NCI-H748 treated with DMSO at 0.1 percent for 48 hours (cell line): ENCODE measurements at places on chromosomes 1 and 21.

DNA sequence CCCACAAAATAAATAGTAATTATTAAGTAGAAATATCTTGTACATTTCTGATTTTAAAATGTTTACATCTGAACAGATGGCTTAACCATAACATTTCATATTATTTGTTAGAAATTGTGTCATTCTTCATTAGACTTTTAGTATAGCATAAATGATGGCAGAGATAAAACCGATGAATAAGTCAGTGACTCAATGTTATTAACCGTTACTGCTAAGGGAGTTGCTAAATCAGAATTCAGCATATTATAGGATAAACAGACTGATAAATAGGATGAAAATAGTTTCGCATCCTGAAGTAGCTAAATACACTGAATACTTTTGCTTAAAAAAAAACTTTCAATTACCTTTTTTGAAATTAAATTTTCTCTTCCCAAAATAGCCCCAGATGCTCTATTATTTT is 610.6 kb upstream of the ZP4 start:
- no peak for DNase-seq

GRCh38 chr1:224082146-224082545 is 31.8 kb upstream of the FBXO28 start:
- no peak for DNase-seq

GRCh38 chr1:40315795-40316594 is 1.1 kb downstream of the COL9A2 start:
- peak; percentile 98 for DNase-seq

GRCh38 chr1:227557962-227558725 is 5.2 kb upstream of the ZNF678 start:
- no peak for DNase-seq

- DNase-seq = no peak
Observed at GRCh38 chr1:206037581-206037980, 13.9 kb upstream of the CTSE start.

DNA sequence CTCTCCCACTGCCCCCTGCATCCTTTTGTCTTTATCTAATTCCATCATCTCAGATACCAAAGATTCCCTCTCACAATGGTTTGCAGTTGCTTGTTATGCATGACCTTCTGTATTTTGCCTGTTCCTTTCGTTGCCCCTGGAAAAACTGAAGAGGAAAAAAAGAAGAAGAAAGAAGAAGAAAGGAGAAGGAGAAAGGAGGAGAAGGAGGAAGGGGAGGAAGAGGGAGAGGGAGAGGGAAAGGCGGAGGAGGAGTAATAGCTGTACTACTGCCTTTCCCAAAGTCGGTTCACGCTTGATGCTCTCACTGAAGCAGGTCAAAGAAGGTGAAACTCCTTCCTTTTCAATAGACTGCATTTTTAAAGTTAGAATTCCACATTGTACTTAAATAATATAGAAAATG is 513.8 kb downstream of the PTPRC start:
- DNase-seq = no peak

DNA sequence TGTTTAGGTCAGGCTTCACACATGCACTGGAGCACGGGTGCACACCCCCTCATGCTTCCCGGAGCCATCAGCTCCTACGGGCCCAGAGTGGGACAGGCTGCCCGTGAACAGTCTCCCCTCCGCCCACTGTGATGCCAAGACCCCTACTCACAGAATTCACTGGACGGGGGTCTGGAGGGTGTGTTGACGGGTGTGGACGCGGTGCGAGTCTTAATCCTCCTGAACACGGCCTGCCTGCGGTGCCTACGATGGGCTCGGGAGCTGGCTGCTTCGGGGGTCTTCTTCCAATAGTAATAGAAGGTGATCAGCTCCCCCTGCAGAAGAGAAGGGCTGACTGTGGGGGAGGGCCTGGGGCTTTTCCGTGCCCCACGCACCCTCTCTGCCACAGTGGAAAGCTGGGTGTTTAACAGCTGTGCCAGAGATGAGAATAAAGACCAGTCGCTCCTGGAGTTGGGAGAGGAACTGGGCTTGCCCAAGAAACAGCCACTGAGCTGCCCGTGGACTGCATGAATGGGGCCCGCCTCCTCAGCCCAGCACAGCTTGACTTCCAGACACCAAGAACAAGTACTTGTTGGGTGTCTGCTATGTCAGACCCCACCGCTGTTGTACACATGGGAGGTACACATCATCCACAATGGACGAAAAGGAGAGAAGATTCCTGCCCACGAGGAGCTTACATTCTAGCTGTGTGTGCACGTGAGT is 47.9 kb downstream of the SLC45A1 start:
- DNase-seq = no peak

DNA sequence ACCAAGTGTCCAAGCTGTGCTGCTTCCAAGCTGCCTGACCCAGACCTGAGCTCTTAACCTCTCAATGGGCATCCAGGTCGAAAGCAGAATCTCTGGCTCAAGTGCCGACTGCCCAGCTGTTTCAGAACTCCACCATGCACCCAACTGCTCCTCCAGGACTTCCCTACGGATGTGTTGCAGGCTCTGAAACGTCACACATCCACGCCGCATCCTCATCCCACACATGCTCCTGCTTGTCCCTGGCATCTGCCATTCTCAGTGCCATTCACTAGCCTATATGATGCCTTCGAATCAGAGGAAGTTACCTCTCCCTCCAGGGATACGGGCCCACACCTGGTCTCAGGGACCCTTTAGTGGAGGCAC is 11.2 kb downstream of the PDZK1IP1 start:
- no peak for DNase-seq

DNA sequence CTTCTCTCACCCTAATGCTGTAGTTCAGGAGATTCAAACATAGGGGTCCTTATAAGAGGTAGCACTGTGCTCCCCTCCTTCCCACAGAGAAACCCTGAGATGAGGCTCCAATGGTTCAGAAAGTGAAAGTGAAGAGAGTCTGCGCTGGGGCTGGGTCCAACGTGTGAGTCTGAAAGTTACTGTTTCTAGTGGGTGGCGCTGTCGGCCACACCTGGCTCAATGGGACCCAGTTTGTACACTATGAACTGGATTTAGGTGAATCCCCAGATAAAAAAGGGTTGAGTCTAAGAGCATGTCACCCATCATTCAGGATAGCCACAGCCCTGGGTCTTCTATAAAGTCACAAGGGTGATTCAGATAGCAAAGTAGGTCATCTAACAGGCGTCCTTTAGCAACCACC is 2.8 kb downstream of the SMCP start:
- no peak for DNase-seq

DNA sequence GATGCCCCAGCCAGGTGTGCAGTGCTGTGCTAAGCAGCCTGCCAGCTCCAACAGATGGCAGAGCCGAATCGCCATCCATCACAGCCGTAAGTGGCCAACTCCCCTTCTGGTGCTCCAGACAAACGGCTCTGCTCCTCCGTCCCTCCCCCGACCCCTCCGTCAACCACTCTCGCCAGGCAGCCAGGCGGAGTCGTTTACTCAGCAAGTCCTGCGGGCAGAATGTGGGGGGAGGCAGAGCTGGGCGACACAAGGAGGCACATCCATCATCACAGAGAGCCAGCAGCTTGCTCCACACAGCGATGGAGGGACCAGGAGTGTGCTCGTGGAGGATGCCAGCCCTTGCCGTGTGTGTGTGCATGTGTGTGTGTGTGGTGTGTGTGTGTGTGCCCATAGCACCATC is 206.6 kb upstream of the GRIK3 start:
- DNase-seq = no peak
